ENCODE measurements at places on chromosomes 1 and 21. TPM values are rescaled to one million over a fixed set of nuclear protein-coding genes. Genes with fewer than 3 reads are reported as not detected.

The FHAD1 gene
- not detected for total RNA-seq

- DNase-seq, result no peak
Measured at GRCh38 chr1:82540006-82540405, 739.3 kb downstream of the ADGRL2 start.

- DNase-seq, result no peak
Measured at GRCh38 chr21:45768011-45768739, 124.7 kb downstream of the PCBP3 start.

GRCh38 chr21:31442339-31442738, 98.3 kb upstream of the TIAM1 start:
- DNase-seq, result no peak

The ROR1 gene
- not detected for total RNA-seq

The LRRC71 gene
- total RNA-seq, result not detected

GRCh38 chr1:145708063-145708462, 895 bp upstream of the PDZK1 start:
- no peak for DNase-seq

GRCh38 chr1:172203135-172203823, 217.2 kb upstream of the C1orf105 start:
- no peak for DNase-seq

DNA sequence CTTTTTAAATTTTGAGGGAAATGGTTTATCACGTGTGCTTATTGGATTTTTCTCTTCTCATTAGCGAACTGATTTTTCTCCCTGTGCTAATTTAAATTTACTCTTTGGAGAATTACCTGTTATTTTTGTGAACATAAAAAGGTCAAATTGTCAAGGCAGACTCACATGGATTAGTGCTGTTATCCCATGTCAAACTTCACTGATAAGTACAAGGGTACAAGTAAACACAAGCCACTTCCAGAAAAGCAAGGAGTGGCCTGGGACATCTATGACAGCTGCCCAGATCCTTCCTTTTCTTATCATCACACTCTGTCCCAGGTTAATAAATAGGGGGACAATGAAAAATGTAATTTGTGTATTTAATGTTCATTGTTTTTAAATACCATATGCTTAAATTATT, 901.2 kb downstream of the LTN1 start:
- DNase-seq, result no peak

- no peak for DNase-seq
Measured at GRCh38 chr1:165678509-165678908, 19.9 kb downstream of the ALDH9A1 start.

GRCh38 chr21:25170681-25171080, 436.6 kb downstream of the MRPL39 start:
- no peak for DNase-seq

GRCh38 chr1:36836916-36837315, 197.4 kb downstream of the GRIK3 start:
- no peak for DNase-seq

- DNase-seq, result no peak
Measured at GRCh38 chr1:220873087-220873486, 6.2 kb upstream of the HLX start.

DNA sequence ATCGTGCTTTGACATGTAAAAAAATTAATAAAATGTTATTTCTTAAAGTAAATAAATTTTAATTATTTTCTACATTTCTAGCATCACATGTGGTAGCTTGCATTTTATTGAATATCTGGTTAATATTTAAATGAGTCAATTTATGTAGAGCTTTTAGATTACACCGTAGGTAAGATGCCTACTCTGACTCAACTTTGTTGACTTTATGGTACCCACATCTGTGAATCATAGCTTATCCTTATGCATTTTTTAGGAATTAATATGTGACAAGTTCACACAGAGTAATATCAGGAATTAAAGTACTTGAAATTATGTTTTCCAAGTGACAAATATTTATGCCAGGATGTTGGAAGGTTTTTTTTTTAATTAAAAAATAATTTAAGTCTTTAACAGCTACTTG, 120.7 kb downstream of the LEPR start:
- no peak for DNase-seq

The AGPAT3 gene
- total RNA-seq, result 121 TPM

The OR2T33 gene
- not detected for total RNA-seq

The DPT gene
- not detected for total RNA-seq

The S100A3 gene
- not detected for total RNA-seq

The JAM2 gene
- not detected for total RNA-seq

The TNFRSF9 gene
- 0.24 TPM for total RNA-seq

DNA sequence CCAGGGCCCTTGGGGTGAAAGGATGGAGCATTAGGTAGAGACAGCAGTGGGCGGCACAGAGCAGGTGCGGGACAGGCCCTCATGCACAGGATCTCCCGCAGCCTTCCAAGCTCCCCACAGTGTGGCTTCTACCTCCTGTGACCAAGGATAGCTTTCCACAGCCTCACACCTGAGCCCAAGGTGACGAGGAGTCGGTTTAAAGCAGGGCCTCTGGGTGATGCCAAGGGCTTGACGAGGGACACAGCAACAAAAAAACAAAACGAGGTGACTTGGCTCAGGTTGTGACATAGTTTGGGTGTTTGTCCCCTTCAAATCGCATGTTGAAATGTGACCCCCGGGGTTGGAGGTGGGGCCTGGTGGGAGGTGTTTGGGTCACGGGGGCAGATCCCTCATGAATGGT, 15.3 kb downstream of the RSPH1 start:
- DNase-seq, result no peak

GRCh38 chr1:2145946-2146835, 48.4 kb downstream of the FAAP20 start:
- DNase-seq, result peak; percentile 60

GRCh38 chr1:112546076-112546475, 37.3 kb downstream of the WNT2B start:
- no peak for DNase-seq

The MCM3AP gene
- total RNA-seq, result 124 TPM

The PLOD1 gene
- total RNA-seq, result 19.3 TPM

The TNFRSF1B gene
- 278 TPM for total RNA-seq

GRCh38 chr1:36433102-36433501, 17.1 kb downstream of the OSCP1 start:
- no peak for DNase-seq

- no peak for DNase-seq
Measured at GRCh38 chr1:66696771-66697170, 55.5 kb upstream of the DYNLT5 start.

The IL24 gene
- not detected for total RNA-seq

The LIX1L gene
- 31.6 TPM for total RNA-seq

DNA sequence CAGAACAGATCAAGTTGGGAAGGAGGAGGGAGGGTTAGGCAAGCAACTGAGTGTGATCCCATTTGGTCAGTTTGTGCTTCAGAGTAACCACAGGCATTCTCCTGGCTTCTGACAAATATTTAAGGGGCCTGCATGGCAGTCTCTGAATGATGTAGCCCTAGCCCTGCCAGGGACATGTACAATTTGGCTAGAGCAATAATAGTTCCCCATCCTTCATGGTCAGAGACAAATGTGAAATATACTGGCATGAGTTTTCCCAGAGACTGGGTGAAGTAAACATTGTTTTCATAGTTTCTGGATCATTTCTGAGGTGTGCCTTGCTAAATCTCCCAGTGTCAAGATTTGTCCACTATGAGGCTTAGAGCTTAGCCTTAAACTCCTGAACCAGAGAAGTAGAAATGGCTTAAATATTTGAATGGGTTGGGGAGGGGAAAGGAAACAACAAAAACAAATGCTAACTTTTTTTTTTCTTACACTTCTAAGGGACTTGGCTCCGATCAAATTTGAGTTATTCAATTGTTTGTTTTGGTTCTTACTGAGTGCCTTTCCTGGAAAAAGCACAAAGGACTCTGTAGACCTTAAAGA, 42.0 kb upstream of the UBE2U start:
- no peak for DNase-seq

- DNase-seq, result no peak
Measured at GRCh38 chr1:230084408-230085177, 17.6 kb downstream of the GALNT2 start.
